ENCODE measurements at places on chromosomes 5 and 9.

DNA sequence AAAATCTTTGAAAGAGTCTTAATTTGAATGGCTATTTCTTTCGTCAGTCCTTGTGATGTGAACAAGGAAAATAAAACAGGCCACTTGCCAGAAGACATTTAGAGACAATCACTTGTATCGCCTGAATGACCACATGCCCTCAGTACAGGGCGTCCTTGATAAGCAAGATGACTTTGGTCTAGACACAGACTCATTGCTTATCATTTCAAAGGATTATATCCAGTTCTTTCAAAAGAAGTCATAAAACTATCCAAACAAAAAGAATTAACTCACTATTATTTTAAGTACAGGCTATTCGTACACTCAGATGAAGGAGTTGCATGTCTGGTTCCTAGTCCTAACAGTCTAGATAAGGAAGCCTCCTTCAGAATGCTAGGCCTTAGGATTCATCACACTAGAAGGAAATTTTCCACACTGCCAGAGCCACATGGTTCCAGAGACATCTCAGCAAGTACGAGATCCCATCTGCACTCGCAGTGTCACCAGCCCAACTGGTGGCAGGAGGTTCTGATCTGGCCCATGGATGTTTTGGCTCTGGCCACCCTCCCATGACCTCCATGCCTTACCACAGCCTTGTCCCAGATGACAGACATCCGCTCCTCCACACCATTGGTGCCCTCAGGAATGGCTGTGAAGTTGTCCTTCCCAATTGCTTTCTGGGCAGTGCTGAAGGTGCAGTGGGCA is 109.6 kb downstream of the DPYSL3 start:
- DNase-seq: no peak

- DNase-seq: no peak
Measured at GRCh38 chr5:43606351-43606750, 3.4 kb downstream of the NNT start.

- no peak for DNase-seq
Measured at GRCh38 chr5:23411994-23412393, 95.4 kb upstream of the PRDM9 start.

GRCh38 chr5:126884269-126884819 is 107.4 kb downstream of the LMNB1 start:
- no peak for DNase-seq

- DNase-seq: no peak
Measured at GRCh38 chr9:89426384-89426961, 71.4 kb downstream of the SEMA4D start.

DNA sequence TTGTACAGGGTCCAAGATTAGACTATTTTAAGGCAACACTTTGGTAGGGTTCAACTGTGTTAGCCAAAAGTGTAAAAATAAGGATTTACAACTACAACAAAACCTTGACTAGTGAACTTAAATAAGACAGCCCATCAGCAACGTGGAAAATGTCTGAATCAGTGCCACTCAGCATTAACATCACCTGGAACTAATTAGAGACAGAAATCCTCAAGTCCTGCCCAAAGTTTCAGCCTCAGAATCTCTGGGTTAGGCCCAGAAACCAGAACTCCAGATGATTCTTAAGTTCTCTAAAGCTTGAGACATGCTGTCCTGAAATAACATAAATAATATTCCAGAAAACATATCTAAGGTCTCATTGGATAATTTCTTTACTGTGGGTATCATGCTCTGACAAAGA is 118.6 kb downstream of the SEMA6A start:
- no peak for DNase-seq

- DNase-seq: no peak
Measured at GRCh38 chr5:131607418-131607817, 27.6 kb downstream of the RAPGEF6 start.

Data from HuH-7.5 (cell line).